ENCODE measurements at places on chromosomes 5 and 9.

GRCh38 chr5:12315461-12315860, 411.2 kb upstream of the CTNND2 start:
- no peak for DNase-seq

DNA sequence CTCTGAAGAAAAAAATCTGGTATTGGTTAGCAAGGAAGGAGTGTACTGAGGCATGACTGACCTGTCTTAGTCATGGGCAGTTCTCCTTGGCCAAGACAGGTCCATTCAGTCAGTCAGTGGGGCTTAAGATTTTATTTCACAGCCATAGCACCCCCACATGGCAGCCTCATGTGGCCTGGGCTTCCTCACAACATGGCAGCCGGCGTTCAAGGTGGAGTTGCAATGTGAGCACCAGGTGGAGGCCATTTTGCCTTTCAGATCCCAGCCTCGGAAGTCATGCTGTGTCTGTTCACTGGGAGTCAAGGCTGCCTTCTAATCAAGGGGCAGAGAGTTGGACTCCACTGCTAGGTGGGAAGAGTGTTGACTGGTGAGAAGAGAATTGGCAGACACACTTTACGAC, 10.3 kb upstream of the CARD19 start:
- DNase-seq = no peak

DNA sequence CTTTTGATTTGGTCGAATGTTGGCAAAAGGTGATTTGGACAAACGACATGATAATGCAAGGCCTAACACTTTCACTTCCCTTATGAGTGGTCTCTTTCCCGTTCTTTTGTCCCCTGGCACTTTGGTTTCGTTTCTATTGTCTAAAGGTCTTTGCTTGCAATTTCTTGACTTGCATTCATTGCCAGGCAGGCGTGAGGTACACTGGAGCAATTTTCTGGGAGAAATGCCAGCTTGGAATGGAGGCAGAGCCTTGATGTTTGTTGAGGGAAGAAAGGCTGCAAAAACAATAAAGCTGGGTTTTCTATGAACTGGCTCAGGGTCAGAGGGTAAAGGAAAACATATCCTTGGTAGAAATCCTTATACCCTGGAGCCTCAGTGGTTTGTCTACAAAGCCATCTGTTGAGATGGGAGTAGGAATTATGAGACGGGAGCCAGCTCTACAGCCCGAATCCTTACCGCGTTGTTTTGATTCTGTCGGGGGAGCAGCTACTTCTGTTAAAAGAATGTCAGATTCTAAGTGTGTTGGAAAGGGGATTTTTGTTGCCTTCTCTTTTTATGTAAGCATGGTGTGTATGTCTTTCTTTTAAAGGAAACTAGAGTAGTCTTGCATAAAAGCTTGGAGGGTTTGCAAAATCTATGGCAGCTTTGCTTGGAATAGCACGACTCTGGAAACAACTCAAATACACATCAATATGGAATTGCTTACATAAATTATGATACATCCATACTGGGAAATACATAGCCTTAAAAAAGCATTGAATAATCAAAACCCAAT, 158.9 kb downstream of the RMI1 start:
- no peak for DNase-seq

GRCh38 chr9:38687992-38688391, 31.9 kb downstream of the FAM240B start:
- no peak for DNase-seq

GRCh38 chr5:172695232-172696054, 54.4 kb downstream of the NEURL1B start:
- DNase-seq = no peak

GRCh38 chr5:142197098-142197497, 88.5 kb downstream of the NDFIP1 start:
- no peak for DNase-seq

DNA sequence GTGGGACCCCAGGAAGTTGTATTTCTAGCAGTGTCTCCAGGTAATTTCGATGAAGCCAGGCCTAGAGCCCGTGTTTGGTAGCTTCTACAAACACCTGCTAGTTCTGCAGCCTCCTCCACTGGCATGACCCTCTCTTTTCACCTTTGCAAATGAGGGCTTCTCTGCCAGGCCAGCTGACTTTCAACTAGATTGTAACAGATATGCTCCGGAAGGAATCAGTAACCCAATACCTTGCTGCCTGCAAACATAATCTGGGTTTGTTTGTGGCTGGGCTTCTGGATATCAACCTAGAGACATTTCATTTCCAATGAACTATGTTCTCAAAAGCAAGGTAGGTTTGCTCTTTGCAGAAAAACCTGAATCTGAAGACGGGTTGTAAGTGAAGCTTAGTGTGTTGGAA, 354.8 kb downstream of the DMRT2 start:
- DNase-seq = no peak

- DNase-seq = no peak
Observed at GRCh38 chr9:88006511-88007290, 32.4 kb upstream of the CDK20 start.

- DNase-seq = no peak
Observed at GRCh38 chr5:143707806-143708205, 104.2 kb upstream of the HMHB1 start.

- DNase-seq = no peak
Observed at GRCh38 chr9:73022353-73022752, 69.5 kb upstream of the ALDH1A1 start.

GRCh38 chr9:129569502-129570449, 51.1 kb downstream of the C9orf50 start:
- no peak for DNase-seq

DNA sequence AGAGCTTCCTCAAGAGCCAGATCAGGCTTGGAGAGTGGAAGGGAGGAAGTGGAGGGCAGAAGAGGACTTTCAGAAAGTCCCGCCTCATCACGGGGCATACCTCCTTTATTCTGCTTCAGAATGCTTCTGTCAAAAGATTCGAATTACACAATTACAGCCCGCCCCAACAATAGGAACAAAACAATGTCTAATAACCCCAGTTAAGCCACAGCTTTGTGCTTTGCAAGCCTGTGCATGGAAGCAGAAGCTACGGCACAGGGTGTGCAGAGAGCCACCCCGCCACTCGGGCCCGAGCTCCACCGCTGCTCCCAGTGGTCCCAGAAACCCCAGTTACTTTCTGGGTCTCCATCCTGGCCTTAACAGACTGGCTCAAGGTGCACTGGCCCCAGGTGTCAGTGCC, 23.5 kb downstream of the HNRNPH1 start:
- DNase-seq = no peak

- no peak for DNase-seq
Observed at GRCh38 chr9:98921732-98922131, 22.0 kb upstream of the COL15A1 start.

- DNase-seq = no peak
Observed at GRCh38 chr5:95668216-95668615, 14.6 kb downstream of the SPATA9 start.

DNA sequence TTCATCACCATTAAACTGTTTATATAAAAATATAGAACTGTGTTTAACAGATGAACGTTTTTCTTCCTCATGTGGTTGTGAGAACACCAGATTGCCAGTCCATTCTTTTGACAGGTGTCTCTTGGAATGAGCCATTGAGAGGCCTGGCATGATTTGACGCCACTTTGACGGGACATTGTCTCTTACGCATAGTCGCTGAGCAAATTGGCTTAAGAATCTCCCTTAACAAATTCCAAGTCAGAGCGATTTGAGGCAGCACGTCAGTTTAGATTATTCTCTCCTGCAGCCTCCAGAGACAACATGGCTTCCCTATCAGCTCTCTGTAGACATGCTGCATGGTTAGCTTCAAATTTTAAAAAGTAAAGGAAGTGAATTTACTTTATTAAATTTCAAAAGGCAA, 510.7 kb upstream of the ACO1 start:
- no peak for DNase-seq

- no peak for DNase-seq
Observed at GRCh38 chr9:1722404-1722803, 292.7 kb upstream of the SMARCA2 start.

DNA sequence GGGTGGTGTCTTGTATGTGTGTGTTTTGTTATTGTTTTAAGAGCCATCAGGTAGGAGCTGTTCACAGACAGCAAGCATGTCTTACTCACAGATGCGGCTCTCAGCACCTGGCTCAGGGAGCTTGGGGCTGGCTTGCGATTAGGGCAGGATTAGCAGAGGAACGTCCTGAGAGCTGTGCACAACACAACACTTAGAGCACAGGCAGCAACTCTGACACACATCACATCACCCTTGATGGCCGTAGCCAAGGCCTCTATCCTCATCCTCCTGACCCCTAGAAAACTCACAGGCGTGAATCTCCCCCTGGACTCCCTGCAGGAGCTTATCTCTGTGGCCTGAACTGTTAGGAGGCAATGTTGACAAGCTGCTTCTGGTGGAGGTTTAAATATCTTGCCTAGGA, 7.1 kb upstream of the IL17B start:
- DNase-seq = no peak

GRCh38 chr5:176420972-176421544, 4.7 kb upstream of the CLTB start:
- DNase-seq = no peak
